ENCODE measurements at places on chromosomes 7 and 10. TPM values are rescaled to one million over a fixed set of nuclear protein-coding genes. Genes with fewer than 3 reads are reported as not detected.

Gene CRPPA
- total RNA-seq: 2.4 TPM

Gene CYP3A4
- not detected for total RNA-seq

Gene TRPV5
- total RNA-seq: not detected

Gene SNCG
- 70.0 TPM for total RNA-seq

Gene SFMBT2
- 9.2 TPM for total RNA-seq

Gene OR9A2
- not detected for total RNA-seq

Gene NPC1L1
- 0.39 TPM for total RNA-seq

Gene PKD2L1
- 1.1 TPM for total RNA-seq

Gene C7orf33
- total RNA-seq: not detected

Gene SPDYE2B
- total RNA-seq: not detected

Gene GNA12
- 56.6 TPM for total RNA-seq

Gene CDHR1
- 0.32 TPM for total RNA-seq

Gene MRC1
- total RNA-seq: 73.9 TPM

Gene ABCB4
- 3.1 TPM for total RNA-seq

DNA sequence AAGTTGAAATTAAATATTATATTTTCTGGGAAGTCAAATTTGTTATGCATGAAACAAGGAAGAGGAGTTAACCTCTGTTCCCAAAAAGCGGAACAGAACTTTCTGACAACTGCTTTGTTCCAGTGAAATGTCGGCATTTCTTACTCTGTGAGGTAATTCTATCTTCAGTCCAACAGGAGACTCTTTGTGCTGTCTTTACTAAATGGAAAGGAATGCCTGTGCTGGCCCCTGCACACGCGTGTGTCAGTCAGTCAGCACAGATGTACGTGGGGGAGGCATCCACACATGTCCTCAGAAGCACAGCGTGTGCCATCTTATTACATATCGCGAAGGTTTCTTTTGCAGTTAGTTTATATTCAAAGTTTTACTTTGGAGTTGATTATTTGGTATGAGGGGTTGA is 37.5 kb downstream of the NET1 start:
- peaks cover 2% of the 10 kb centered on the region for H3K4me1 ChIP-seq
- no peaks in the 10 kb centered on the region for H3K27me3 ChIP-seq
- no peak for DNase-seq
- peaks cover 9% of the 10 kb centered on the region for H3K36me3 ChIP-seq

GRCh38 chr7:24227068-24227467 is 56.9 kb upstream of the NPY start:
- H3K27me3 ChIP-seq: no peaks in the 10 kb centered on the region
- no peak overlapping the region for H3K4me3 ChIP-seq
- no peak overlapping the region for H3K27ac ChIP-seq
- H3K4me1 ChIP-seq: no peaks in the 10 kb centered on the region

DNA sequence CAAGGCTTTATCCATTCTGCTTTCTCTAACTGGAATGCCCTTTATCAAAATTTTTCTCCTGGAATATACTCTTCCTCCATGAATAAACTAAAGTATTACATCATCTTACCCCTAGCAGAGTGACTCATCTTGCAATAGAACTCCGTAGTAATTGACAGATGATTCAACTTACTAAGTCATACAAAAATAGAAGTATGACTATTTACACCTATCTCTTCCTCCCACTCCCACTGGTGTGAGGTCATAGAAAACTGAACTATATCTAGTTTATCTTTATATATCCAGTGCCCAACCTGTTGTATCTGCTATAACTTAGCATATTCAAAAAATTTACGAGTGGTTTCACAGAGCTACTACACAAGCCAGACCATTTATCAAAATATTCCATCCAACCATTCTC is 26.1 kb downstream of the ABCB1 start:
- no peak for DNase-seq
- no peaks in the 10 kb centered on the region for H3K27me3 ChIP-seq
- H3K4me3 ChIP-seq: no peak overlapping the region
- no peaks in the 10 kb centered on the region for H3K4me1 ChIP-seq
- no peaks in the 10 kb centered on the region for H3K36me3 ChIP-seq
- H3K27ac ChIP-seq: no peak overlapping the region

GRCh38 chr10:131203456-131204357 is 107.8 kb downstream of the TCERG1L start:
- H3K36me3 ChIP-seq: no peaks in the 10 kb centered on the region
- no peak overlapping the region for H3K27ac ChIP-seq
- DNase-seq: no peak
- no peak overlapping the region for H3K4me3 ChIP-seq
- H3K4me1 ChIP-seq: no peaks in the 10 kb centered on the region

DNA sequence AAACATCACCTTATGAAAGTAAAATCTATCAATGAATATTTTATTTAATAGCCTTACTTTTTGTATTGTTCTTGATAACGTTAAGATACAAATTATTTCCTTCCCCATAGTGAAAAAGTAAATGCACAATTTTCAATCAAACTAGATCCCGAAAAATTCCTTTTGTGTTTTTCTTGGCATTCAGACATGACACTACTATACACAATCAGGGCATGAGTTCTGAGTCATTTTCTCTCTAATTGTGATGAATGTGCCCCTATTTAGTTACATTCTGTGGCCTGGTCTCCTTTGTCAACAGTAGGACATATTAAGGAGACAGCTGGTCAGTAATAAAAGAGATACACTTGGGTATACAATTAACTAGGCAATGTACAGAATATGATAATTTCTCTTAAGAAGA is 19.8 kb downstream of the COL1A2 start:
- no peak overlapping the region for H3K27ac ChIP-seq
- H3K4me3 ChIP-seq: no peak overlapping the region
- no peak for DNase-seq
- no peaks in the 10 kb centered on the region for H3K27me3 ChIP-seq
- no peaks in the 10 kb centered on the region for H3K4me1 ChIP-seq
- H3K36me3 ChIP-seq: peaks cover 16% of the 10 kb centered on the region

- no peaks in the 10 kb centered on the region for H3K4me1 ChIP-seq
- no peak for DNase-seq
- no peaks in the 10 kb centered on the region for H3K36me3 ChIP-seq
- no peaks in the 10 kb centered on the region for H3K27me3 ChIP-seq
- H3K27ac ChIP-seq: no peak overlapping the region
Measured at GRCh38 chr10:50279489-50279888, 28.2 kb upstream of the ASAH2 start.

DNA sequence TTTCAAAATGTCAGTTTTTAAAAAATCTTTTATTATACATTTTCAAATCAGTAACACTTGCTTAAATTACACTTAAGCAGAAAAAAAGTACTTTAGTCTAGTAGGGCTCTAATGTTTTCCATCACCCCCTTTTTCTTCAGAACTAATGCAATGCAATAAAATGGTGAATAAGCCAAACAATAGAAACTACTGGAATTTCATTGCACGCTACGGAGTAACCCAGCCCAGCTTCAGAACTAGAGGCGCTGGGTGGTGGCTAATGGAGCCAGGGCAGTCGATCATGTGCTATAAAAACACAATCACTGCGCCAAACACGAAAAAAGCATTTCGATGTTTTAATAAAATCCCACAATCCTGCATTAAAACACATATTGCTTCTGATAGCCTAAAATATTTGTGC is 59.9 kb upstream of the ODAD2 start:
- no peak for DNase-seq
- H3K4me3 ChIP-seq: no peak overlapping the region
- peaks cover 4% of the 10 kb centered on the region for H3K36me3 ChIP-seq
- no peaks in the 10 kb centered on the region for H3K27me3 ChIP-seq
- peaks cover 3% of the 10 kb centered on the region for H3K4me1 ChIP-seq

DNA sequence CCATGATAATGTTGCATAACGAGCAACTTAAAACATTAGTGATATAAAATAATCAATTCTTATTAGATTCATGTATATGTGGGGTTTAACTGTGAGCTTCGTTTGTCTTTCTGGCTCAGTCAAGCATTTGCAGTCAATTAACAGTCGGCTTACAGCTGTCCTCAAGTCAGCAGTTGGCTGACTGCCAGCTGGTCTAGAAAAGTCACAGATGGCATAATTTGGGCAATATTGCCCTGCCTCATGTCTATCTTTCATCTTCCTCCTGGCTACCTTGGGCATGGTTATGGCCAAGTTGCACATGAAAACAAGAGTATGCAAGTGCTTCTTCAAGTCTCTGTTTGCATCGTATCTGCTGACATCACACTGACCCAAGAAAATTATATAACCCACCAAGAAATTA is 186.1 kb upstream of the ZWINT start:
- DNase-seq: no peak
- no peaks in the 10 kb centered on the region for H3K27me3 ChIP-seq
- H3K4me3 ChIP-seq: no peak overlapping the region
- H3K36me3 ChIP-seq: no peaks in the 10 kb centered on the region

- DNase-seq: no peak
- no peak overlapping the region for H3K4me3 ChIP-seq
- H3K36me3 ChIP-seq: no peaks in the 10 kb centered on the region
- no peak overlapping the region for H3K27ac ChIP-seq
- no peaks in the 10 kb centered on the region for H3K27me3 ChIP-seq
Measured at GRCh38 chr7:17109020-17109419, 189.4 kb upstream of the AHR start.

GRCh38 chr10:78541481-78542140 is 507.9 kb downstream of the RPS24 start:
- no peak for DNase-seq
- H3K36me3 ChIP-seq: no peaks in the 10 kb centered on the region
- no peaks in the 10 kb centered on the region for H3K4me1 ChIP-seq
- no peaks in the 10 kb centered on the region for H3K27me3 ChIP-seq

DNA sequence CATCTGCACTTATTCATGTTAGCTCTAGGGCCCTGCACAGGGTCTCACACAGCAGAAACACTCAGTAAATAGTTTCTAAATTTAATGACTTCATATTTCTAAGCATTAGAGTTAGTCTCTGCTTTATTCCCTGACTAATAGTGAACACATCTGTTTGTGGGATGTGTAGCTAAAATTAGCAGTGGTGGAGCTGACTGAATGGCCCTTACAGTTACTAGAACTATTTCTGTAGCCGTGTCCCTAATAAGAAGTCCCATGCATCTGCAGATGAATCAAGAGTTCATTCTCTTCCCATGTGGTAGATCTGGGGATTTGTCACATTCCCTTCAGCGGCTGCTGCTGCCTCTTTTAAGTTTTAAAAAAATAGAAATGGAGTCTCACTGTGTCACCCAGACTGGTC is 11.7 kb downstream of the MAP3K8 start:
- H3K4me1 ChIP-seq: peaks cover 9% of the 10 kb centered on the region
- no peak for DNase-seq
- peak overlapping the region; percentile 90 for H3K27ac ChIP-seq
- no peaks in the 10 kb centered on the region for H3K27me3 ChIP-seq
- no peaks in the 10 kb centered on the region for H3K36me3 ChIP-seq

- H3K4me1 ChIP-seq: no peaks in the 10 kb centered on the region
- no peak overlapping the region for H3K4me3 ChIP-seq
- no peak overlapping the region for H3K27ac ChIP-seq
- DNase-seq: peak; percentile 44
Measured at GRCh38 chr10:43204042-43204942, 62.6 kb downstream of the RASGEF1A start.

- no peak overlapping the region for H3K4me3 ChIP-seq
- no peak overlapping the region for H3K27ac ChIP-seq
- no peaks in the 10 kb centered on the region for H3K27me3 ChIP-seq
- DNase-seq: no peak
Measured at GRCh38 chr10:82890573-82890972, 1015.6 kb downstream of the NRG3 start.

- H3K36me3 ChIP-seq: no peaks in the 10 kb centered on the region
- H3K27me3 ChIP-seq: no peaks in the 10 kb centered on the region
- peaks cover 3% of the 10 kb centered on the region for H3K4me1 ChIP-seq
- DNase-seq: no peak
- H3K27ac ChIP-seq: no peak overlapping the region
Measured at GRCh38 chr10:51366044-51366443, 291.8 kb downstream of the PRKG1 start.

DNA sequence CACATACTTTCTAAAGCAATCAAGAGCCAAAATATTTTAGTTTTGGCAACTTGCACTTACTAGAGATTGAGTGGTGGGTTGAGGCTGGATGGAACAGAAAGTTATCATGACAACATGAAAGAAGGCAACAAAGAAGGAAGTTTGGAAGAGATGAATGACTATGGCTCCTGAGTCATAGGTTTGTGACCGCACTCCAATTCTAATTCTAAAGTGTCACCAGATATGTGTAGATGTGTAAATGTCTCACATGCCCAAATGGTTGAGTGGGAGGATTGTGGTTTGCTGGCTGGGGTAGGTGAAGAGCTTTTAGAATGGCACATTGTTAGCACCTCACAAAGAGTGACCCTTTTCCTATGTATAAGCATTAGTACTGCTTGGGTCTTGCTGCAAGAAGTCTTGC is 20.2 kb downstream of the TAS2R16 start:
- H3K36me3 ChIP-seq: no peaks in the 10 kb centered on the region
- H3K4me3 ChIP-seq: no peak overlapping the region
- no peaks in the 10 kb centered on the region for H3K4me1 ChIP-seq
- H3K27me3 ChIP-seq: no peaks in the 10 kb centered on the region
- DNase-seq: no peak

- H3K27ac ChIP-seq: no peak overlapping the region
- no peak overlapping the region for H3K4me3 ChIP-seq
- DNase-seq: no peak
Measured at GRCh38 chr7:82594665-82595064, 151.1 kb upstream of the CACNA2D1 start.

- H3K27me3 ChIP-seq: no peaks in the 10 kb centered on the region
- H3K4me1 ChIP-seq: peaks cover 10% of the 10 kb centered on the region
- no peak overlapping the region for H3K4me3 ChIP-seq
- H3K27ac ChIP-seq: no peak overlapping the region
- no peaks in the 10 kb centered on the region for H3K36me3 ChIP-seq
Measured at GRCh38 chr10:20017961-20018360, 201.7 kb downstream of the PLXDC2 start.

GRCh38 chr10:13905281-13905680 is 318.5 kb downstream of the PRPF18 start:
- no peak overlapping the region for H3K27ac ChIP-seq
- no peaks in the 10 kb centered on the region for H3K27me3 ChIP-seq
- DNase-seq: no peak
- H3K36me3 ChIP-seq: no peaks in the 10 kb centered on the region

DNA sequence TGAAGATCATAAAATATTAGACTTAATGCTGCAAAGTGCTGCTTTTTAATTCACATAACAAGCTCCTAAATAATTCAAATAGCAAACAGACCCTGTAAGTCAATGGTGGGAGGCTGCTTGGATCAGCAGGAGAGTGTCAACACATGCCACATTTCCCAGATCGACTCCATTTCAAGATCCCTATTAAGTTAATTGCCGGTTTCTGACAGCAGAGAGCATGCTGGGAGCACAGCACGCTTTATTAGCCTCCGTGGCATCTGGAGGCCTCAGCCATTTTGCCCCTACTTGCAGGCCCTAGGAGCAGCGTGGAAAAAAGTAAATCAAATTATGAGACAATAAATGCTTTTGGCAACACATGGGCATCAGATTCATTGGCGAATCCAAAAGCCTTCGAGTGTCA is 201.0 kb downstream of the EMX2 start:
- H3K4me3 ChIP-seq: no peak overlapping the region
- no peak overlapping the region for H3K27ac ChIP-seq
- H3K4me1 ChIP-seq: no peaks in the 10 kb centered on the region
- no peaks in the 10 kb centered on the region for H3K36me3 ChIP-seq
- H3K27me3 ChIP-seq: no peaks in the 10 kb centered on the region

Data from aorta (tissue), 5 donors.